ENCODE measurements at places on chromosomes 2 and 18.

DNA sequence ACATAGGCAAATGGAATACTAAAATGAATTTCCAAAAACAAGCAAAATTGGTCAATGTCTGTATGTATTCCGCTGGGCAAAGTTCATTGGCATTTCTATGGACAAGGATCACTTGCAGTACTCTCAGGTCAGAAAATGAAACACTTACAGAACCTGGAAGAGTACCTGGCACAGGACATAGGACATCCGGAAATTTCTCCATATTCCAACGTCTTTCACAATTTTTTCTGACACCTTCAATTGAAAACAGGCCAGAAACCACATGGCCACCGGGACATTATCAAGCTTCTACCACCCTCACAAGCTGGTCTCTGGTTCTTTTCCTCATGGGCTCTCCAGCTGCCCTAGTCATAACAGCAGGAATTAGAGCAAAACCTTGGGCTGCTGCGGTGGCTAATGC is 96.9 kb upstream of the MSH6 start:
- DNase-seq: no peak

DNA sequence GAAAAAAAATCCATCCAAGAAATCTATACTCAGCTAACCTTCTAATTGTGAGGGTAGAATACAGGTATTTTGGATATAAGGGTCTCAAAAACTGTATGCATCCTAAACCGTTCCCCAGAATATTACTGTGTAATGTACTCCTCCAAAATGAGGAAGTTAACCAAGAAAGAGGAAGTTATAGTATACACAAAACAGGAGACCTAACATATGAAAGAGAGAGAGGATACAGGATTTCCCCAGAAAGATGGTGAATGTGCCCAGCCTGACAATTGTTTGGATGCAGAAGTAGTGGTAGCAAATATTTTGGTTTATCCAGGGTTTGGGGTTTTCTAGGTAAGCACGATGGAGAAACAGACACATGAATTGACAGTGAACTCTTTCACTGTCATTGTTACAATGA is 50.6 kb downstream of the GALNT3 start:
- no peak for DNase-seq

- no peak for DNase-seq
These were observed 379.4 kb downstream of the RIT2 start for GRCh38 chr18:42736074-42736473.

DNA sequence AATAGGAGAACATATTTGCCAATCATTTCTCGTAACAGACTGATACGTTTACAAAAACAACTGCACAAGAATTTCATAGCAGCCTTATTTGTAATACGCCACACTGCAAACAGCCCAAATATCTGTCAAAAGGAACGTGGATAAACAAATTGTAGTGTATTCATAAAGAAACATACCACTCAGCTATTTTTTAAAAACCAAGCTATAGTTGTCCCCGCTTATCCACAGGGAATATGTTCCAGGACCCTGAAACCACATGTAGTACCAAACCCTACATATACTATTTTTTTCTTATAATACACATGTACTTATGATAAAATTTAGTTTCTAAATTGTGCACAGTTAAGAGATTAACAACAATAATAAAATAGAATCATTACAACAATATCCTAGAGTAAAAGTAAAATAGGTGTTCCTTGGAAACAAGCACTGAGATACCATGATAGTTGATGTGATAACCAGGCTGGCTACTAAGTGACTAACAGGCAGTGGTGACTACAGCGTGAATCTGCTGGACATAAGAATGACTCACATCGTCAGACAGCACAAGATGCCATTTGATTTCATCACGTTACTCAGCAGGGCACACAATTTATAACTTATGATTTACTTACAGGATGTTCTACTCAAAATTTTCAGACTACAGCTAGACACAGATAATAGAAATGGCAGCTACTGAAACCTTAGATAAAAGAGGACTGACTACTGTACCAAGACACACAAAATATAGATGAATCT is 367.4 kb downstream of the NCKAP5 start:
- no peak for DNase-seq

DNA sequence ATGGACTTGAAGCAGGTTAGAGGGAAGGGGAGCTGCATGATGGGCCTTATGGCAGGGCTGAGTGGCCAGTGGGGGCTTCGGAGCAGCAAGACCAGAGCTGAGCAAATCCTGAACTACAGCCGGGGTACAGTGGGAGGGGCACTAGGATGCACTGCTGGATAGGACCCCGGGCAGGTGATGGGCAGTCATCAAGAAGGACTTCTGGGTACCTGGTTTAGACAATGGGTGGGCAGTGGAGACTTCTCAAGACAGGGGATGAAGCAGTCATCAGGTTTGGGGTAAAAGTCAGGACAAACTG is 507.4 kb upstream of the MYT1L start:
- DNase-seq: no peak

DNA sequence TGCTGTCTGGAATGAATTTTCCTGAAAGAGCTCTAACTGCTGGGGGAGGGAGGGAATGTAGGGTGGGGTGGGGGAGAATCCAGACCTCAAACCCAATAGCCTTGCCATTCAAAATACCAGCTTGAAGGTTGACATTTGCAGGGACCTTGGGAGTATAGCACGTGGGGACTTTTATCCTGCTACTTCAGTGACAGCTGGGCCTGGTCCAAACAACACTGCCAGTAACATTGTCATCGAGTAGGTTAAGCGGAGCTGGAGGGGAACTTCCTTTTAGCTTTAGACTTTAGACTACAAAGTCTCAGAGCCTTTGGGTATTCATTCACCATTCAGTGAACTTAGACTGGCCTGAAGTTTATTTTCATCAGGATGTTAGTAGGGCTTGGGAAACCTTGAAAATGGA is 248.7 kb downstream of the MEIS1 start:
- no peak for DNase-seq

GRCh38 chr2:99762714-99763113 is 272.9 kb upstream of the REV1 start:
- no peak for DNase-seq

GRCh38 chr2:56898986-56899385 is 715.2 kb downstream of the CCDC85A start:
- DNase-seq: no peak

DNA sequence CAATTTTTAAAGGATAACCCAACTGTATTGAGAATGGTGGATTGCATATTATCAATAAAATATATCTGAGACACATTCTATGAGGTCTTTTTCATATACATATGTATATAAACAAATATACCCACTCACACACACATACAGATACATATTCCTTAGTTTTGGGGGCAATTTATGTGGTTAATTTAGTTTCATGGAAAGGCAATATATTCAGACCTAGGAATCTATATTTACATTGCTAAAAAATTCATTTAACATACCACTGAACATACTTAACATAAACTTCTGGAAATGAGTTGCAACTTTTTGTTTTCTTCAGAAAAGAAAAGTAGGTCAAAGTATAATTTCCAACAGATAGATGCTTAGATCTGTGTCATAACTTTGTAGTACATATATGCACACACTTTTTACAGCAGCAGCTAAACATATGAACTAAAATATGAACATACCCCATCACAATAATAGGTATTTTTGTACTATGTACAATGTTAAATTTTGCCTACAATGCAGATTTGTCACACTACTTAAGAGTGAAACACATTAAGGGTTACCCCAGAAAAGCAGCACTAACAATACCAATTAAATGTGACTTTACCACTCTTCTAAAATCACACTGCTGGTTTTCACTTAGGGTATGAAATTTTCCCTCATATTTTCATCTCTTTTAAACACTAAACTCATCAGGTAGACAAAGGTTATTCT is 23.0 kb downstream of the HEATR5B start:
- no peak for DNase-seq

DNA sequence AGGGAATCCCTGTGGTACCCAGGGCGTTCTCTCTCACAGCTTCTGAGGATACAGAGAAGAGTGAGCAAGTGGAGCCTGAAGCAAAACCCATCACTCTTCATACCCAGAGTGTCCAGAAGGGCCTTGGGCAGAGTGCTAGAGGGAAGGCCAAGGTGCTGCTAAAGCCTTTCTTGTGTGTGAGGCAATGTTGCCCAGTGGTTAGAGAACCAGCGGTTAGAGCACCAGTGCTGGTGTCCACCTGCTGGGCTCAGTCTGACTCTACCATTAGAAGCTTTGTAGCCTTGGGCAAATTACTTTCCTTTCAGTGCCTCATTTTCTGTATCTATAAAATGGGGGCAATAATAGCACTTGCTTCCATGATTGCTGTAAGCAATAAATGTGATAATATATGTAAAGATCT is 210.5 kb upstream of the SKOR2 start:
- DNase-seq: no peak

- no peak for DNase-seq
These were observed 92.8 kb downstream of the PHLPP1 start for GRCh38 chr18:62808123-62808522.

DNA sequence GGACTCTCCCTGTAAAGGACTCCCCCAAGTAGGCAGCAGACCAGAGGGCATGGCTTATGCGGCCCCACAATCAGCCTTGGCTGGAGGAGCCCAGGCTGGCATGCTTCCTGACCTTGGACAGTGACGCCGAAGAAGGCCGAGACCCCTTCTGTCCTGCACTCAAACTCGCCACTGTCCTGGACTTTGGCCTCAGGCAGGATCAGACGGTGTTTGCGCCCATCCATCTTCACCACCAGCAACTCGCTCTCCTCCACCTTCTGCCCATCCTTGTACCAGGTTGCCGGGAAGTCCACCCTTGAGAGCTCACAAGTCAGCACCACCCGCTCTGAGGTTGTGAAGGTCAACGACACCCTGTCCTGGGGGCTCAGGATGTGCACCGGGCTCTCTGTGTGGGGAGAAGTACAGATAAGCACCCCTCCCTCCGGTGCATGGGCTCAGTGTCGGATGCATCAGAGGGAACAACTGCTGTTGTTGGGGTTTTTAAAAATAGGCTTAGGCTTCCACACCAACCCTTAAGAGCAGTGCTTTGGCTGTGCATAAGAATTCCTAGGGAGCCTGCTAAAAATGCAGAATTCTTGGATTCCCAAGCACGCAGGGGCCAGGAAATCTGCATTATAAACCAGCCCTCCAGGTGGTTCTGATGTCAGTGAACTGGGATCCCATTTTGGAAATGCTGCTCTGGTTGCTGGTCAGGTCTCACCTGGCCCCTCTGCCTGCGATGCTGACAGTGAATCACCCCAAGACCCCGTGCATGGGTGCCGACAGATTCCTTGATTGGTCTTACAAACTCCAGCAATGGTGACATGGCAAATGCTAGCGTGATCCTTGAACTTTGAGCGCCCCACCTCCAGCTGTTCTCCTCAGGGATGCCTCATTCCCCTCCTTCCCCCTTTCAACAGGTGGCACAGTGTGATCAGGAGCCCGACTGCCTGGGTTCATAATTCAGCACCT is 5.9 kb downstream of the OBSL1 start:
- peak; percentile 34 for DNase-seq

- peak; percentile 29 for DNase-seq
These were observed 45.9 kb upstream of the EGR4 start for GRCh38 chr2:73339201-73339600.

DNA sequence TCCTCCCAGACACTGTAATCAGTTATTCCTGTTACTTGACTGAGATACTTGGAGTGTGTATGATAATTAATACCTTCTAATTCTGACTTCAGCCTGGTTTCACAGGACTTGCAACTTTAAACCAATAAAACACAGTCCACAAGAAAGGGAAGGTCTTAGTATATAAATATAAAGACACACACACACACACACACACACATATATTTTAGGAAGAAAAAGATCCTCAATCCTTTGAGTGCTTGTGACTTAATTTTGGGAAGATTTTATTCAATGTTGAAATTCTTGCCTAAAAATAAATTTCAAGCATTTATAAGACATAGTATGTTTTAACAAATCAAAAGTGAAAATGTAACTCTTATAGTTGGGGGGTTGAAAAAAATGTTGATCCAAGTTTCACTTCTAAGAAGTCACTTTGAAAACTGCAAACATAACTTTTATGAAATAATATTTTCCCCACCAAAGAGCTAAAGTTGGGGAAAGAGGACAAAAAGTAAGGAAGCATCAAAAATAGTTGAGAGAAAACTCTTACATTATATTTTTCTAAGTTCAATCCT is 824 bp upstream of the VPS54 start:
- no peak for DNase-seq

GRCh38 chr2:23606968-23607367 is 222.0 kb downstream of the KLHL29 start:
- DNase-seq: no peak

- no peak for DNase-seq
These were observed 620 bp upstream of the SLC9A2 start for GRCh38 chr2:102618452-102619413.

DNA sequence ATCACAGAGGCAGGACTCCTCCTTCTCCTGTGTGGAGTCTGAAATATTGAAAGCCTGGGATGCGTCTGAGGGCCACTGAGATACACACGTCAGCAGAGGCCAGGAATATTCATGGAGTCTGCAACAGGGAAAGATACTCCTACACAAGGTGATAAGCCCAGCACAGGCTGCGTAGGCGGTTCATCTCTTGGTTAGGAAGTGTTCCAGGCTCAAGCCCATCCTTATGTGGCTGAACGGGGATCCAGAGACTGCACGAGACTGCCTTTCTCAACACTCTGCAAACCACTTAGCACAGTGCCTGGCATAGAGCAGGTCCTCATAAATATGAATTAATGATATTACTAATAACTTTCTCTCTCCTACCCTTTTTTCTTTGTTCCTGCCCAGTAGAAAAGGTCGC is 29.2 kb upstream of the AGPS start:
- DNase-seq: no peak

DNA sequence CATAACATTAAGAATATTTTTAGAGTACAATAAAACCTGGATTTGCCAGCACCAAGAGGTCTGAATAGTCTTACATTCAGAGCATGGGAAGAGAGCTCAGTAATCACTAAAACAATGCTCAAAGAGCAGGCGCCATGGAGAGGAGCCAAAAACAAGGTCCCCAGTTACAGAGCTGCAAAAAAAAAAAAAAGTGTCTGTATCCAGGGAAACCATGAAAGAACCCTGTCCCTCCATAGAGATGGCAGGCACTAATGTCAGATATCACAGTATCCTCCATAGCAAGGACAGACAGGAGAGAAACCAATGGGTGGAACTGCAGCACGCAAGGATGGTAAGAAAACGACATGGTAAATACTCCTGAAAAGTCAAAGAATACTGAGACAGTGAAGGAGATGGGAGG is 19.5 kb downstream of the FBXO15 start:
- no peak for DNase-seq

DNA sequence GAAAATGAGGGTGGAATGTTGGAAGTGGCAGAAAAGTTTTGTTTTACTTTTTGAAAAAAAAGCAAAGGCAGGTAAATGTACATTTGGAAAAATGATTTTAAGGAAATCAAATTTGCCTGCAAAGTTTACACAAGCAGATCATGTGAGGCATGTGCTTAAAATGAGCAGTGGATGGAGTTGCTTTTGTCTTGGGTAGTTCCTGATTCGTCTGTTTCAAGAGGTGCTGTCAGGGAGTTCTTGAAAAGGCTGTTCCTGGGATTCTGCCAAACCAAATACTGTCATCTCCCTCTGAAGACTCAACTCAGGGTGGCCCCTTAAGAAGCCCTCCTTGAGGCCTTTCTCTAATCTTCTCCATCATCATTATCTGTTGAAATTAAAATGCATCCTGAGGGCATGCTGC is 59.0 kb downstream of the TACR1 start:
- DNase-seq: no peak

- DNase-seq: no peak
These were observed 65.6 kb downstream of the ATP8B1 start for GRCh38 chr18:57737400-57738060.
